Mesendoderm (in vitro differentiated cells): ENCODE measurements at places on chromosomes 7 and 10.

- peak; percentile 84 for DNase-seq
Observed at GRCh38 chr10:87095236-87095945, 385 bp downstream of the SHLD2 start.

DNA sequence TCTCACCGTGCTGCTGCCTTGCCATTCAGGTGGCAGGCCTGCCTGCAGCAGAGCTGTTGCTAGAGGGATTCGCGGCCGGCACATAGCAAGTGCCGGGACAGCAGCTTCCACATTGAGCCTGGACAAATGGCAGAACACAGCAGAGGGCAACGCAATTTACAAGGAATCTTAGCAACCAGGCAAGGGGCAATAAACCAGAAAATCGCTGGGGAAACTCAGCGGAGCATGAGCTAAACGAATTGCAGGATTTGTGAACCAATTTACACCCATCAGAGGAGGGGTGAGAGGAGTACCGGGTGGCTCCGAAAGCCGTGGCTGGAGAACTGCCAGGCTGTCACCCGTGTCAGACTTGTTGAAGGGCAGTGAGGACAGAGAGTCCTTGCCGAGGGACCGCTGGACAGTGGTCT, 58.6 kb upstream of the LOXL4 start:
- no peak for DNase-seq

- no peak for DNase-seq
Observed at GRCh38 chr7:149715476-149715875, 57.9 kb downstream of the ZNF467 start.

DNA sequence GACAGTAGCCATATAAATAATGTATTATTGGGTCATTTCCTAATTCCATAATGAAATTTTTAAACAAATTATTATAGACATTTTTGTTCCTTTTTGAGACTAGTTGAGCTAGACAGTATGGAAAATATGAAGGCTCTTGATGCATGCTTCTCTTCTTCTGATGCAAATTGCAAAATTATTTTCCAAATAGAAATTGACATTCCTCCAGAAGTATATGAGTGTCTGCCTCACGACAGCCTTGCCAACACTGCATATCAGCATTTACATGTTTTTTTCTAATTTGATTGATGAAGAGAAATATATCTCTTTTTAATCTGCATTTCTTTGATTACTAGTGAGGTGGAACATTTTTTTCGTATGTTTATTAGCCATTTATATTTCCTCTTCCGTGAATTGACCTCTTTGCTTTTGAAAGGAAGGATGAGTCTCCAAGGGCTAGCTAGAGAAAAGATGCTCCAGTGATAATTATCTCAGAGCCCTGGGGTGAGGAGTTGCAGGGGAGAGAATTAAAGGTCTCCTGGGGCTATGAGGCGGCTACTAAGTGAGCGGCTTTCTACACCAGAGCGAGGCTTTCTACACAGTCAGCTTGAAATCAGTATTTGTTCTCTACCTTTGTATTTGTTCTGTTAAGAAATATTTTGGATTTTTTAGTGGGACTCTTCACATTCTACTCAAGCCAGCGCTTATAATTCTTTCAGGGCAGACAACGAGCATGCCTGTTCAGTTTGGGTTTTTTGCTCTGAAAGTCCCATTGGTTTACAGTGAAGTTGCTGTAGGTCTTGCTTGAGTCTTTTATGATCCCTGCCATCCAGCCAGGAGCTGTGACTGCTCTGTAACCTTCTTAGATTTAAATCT, 712.2 kb upstream of the GALNT17 start:
- peak; percentile 19 for DNase-seq

DNA sequence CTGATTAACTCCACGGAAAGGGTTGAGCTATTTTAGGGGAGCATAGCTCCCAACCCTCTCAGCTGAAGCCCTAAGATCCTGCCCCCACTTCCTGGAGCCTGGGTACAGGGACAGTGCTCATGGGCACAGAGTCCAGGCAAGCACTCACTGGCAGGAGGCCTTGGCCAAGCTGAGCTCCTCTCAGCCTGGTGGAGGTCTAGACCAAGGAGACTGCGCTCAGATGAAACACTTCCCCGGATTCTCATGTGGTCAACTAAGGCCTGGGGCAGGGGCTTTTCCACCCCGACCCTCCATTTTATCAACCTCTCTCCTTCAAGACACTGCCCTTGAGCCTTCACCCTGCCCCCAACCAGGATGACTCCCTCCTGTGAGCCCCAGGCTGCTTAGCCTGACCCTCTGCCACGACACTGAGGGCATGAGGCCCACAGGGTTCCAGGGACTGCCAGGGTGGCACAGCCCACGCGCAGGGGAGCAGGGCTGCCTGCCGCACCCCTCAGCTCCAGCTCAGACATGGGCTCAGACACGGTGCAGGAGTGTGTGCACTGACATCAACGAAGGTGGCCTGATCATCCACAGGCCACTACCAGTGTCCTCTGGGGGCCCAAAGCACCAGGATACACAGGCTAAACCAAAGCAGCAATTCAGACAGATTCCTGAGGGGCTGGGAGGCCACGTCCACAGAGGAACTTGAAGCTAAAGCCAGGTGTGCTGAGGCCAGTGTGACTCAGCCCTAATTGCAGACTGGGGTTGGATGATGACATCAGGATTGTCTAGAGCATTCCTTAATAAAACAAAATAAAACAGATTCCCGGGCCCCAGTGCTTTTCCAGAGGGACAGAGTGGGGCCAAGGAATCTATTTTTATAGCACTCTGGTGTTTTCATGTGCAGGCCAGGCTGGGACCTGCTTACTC, 18.8 kb downstream of the CHAT start:
- peak; percentile 75 for DNase-seq

GRCh38 chr7:84712374-84713121, 474.3 kb downstream of the SEMA3D start:
- DNase-seq = no peak

DNA sequence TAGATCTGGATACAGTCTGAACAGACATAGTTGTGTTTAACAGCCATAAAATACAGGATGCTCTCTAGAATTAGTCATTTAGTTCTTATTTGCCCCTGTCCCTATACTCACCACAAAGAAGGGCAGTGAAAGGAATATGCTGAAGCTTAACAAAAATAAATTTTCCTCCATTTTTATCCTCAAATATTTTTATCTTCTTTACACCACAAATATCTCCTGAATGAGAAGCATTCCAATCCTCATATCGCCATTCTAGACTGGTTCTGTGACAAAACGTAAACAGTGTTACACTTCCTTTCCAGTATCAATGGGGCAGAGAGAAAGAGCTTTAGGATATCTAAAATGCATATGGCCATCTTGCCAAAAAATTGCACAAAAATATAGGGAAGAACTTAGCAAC, 1.6 kb downstream of the OR9A2 start:
- no peak for DNase-seq

- peak; percentile 85 for DNase-seq
Observed at GRCh38 chr7:1169409-1170368, 9.7 kb upstream of the ZFAND2A start.

DNA sequence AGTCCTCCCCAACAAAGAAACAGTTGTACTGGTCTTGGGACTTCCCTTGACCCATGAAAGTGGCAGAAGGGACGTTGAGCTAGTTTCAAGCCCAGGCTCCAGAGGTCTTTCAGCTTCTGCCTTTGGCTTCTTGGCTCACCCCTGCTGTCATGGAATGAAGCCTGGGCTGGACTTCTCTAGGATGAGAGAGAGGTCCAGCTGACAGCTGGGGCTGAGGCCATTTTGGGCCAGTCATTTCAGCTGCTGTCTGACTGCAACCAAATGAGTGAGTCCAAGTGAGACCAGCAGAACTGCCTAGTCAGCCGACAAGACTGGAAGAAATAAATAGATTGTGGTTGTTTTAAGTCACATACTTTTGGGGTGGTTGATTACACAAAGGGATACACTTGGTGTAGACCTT, 76.6 kb downstream of the TMEM178B start:
- DNase-seq = no peak

GRCh38 chr10:124409696-124410095, 9.0 kb downstream of the OAT start:
- DNase-seq = no peak

GRCh38 chr7:129845178-129845971, 107.4 kb downstream of the UBE2H start:
- DNase-seq = no peak

GRCh38 chr7:725223-726005, 1.1 kb upstream of the DNAAF5 start:
- no peak for DNase-seq
